ENCODE measurements at places on chromosomes 11 and 22.

- DNase-seq: no peak
Measured at GRCh38 chr11:27459191-27459590, 13.4 kb downstream of the LGR4 start.

DNA sequence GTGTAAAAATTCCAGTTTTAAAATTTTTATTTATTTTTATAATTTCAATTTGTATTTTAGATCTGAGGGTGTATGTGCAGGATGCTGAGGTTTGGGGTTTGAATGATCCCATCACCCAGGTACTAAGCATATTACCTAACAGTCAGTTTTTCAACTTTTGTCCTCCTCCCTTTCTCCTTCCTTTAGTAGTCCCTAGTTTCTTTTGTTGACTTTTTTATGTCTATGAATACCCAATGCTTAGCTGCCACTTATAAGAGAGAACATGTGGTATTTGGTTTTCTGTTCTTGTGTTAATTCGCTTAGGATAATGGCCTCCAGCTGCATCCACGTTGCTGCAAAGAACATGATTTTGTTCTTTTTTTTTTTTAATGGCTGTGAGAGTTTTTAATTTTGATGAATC is 35.7 kb upstream of the UCP3 start:
- no peak for DNase-seq

DNA sequence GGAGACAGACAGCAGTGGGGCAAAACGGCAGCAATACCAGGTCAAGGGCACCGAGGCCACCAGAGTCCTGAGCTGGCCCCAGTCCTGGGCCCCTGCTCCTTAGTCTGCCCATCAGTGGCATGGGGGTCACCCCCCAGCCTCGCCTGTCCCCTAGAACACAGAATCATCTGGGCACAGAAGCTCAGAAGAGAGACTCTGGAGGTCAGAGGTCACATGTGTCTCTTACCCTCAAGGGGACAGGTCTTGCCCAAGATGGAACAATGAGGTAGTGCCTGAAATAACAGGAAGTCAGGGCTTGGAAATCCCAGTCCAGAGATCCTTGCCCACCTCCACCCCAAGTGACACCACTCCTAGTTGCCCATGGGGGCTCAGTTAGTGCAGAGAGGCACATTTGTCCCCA is 20.6 kb downstream of the PDE2A start:
- DNase-seq: no peak

- DNase-seq: no peak
Measured at GRCh38 chr22:36348760-36349159, 39.0 kb downstream of the MYH9 start.

DNA sequence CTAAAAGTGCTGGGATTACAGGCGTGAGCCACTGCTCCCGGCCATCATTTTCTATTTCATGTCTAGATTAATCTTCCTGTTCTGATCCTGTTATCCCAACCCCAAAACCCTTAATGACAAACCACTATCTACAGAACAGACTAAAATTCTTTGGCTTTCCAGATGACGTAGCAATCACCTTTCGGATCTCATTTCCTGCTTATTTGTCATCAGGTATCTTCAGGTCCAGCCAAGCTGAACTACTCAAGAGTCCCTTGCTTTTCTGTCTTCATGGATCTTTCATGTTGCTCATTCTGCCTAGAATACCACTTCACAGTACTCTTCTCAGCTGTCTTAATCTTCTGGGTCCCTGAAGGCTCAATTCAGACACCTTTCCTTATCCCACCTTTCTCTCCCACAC is 27.4 kb upstream of the IPO7 start:
- DNase-seq: no peak

GRCh38 chr11:9550191-9550628 is 23.3 kb upstream of the WEE1 start:
- no peak for DNase-seq

GRCh38 chr11:2444821-2445745 is at the start of gene KCNQ1:
KCNQ1 (plus strand) TSS chr11:2445008; CDS start chr11:2445099, 91 bp downstream.
- DNase-seq: no peak

GRCh38 chr22:46976598-46976997 is 214.1 kb downstream of the TBC1D22A start:
- DNase-seq: no peak

DNA sequence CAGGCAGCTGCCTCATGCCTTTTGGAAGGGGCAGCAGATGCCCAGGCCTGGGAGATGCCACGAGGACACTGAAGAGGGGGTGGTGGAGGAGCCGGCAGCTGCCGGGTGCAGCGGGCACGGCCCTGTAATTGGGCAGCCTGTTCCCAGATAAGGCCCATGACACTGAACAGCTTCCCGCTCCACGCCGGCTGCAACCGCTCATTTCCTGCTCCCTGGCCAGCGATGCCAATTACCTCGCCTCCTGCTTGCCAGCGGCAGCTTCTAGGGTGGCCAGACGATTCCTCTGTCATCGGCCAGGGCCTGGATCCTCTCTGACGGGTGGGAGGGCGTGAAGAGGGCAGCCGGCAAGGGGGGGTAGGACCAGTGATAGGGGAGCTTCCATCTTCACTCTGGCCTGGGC is 22.8 kb downstream of the FLRT1 start:
- DNase-seq: no peak

DNA sequence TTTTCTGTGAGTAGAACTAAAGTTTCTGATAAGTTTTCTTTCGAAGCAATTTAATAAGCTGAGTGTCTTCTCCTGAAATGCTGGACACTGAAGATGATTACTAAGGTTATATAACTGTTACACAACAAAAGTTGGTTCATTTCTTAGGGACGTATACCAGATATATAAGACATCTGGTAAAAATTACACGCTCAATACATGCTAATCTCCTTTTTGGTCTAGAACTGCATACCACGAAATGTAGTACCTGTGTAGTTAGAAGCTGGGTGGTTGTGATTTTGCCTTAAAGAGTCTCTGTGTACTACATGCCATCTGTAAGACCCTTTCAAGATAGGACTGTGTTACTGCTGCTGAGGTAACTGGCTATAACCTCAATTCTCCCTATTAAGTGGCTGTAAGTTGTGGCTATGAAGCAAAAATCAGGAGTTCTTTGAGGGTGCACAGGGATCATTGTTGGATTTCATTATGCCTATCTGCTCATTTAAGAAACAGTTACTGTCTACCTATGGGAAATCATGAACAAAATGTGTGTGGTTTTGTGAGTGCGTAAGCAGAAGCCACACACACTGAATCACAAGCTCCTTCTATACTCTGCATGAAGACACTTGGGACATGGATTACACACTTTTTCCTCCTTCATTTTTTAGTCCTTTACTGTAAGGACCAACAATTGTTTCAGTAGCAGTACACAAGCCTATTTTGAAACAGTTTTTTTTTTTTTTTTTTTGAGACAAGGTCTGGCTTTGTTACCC is 195.9 kb downstream of the SWAP70 start:
- DNase-seq: no peak

DNA sequence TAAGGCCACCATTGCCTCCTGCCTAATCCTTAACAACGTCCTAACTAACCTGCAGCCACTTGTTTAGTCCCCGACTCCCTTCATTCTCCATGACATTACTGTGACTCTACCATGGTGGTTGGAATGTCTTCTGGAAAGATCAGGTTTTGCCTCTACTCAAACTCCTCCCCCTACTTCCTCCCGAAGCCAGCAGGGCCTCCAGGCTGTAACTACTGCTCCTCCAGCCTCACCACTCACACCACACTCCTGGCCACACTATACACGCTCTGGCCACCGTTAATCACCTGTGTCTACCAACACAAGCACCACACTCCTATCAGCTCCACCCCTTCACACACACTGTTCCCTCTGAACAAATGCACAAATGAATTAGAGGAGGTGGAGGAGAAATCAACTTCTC is 69.2 kb downstream of the PACSIN2 start:
- no peak for DNase-seq

GRCh38 chr11:65209711-65210360 is 28.1 kb downstream of the CAPN1 start:
- DNase-seq: no peak

- DNase-seq: no peak
Measured at GRCh38 chr11:123434262-123434661, 4.2 kb downstream of the GRAMD1B start.

- DNase-seq: no peak
Measured at GRCh38 chr11:986270-986951, 50.1 kb downstream of the MUC6 start.

DNA sequence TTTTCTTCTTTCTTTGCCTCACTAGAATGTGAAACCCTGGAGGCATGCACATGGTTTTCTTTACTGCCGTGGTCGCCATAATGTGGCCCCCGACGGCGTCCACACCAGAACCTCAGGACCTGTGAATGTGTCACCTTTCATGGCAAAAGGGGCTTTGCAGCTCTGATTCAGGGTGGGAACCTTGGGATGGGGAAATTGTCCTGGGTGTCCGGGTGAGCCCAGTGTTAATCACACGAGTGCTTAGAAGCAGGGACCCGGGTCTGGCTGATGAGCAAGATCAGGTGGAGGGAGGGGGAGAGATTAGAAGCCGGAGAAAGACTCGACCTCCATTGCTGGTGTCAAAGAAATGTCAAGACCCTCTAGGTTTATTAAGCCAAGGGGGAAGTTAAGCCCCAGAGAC is 74.7 kb upstream of the SHISAL1 start:
- no peak for DNase-seq

- no peak for DNase-seq
Measured at GRCh38 chr22:50085211-50085972, at the start of gene MLC1. MLC1 (minus strand) TSS chr22:50085426; CDS start chr22:50084902, 524 bp downstream.

GRCh38 chr11:65430406-65431217 is 8.0 kb downstream of the NEAT1 start:
- no peak for DNase-seq

- DNase-seq: no peak
Measured at GRCh38 chr11:47857892-47858543, 9.9 kb upstream of the NUP160 start.

DNA sequence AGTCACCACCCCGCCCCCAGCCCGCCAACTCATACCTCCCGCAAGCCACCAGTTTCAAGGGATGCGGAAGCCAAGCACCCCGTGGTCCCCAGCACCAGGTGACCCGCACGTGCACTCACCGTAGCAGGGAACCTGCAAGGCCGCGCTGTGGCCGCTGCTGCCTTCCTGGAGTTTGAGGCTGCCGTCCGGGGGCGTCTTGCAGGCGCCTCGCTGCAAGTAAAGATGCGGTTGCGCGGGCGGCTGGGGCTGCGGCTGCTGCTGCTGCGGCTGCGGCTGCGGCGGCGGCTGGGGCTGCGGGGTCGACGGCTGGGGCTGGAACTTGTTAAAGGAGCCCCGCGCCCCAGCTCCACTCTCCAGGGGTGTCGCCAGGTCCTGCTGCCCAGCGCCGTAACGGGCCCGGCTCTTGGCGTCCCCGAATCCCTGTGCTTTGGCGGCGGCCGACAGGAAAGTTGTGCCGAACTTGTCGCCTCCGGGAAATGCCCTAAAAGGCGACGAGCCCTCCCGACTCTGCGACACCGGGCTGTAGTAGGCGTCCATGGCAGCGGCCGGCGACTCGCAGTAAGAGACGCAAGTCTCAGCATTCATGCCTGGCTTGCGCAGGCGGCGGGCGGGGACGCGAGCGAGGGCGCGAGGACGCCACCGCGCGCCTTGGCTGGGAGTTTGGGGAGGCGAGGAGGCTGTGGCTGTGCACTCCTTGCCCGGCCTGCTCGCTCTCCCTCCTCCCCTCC is at the start of gene ALX4:
ALX4 (minus strand) TSS at position 662 of the 728 bp plus-strand sequence; CDS start at position 585, 77 bp downstream.
- no peak for DNase-seq

- DNase-seq: no peak
Measured at GRCh38 chr22:49672014-49672516, 155.6 kb downstream of the BRD1 start.

DNA sequence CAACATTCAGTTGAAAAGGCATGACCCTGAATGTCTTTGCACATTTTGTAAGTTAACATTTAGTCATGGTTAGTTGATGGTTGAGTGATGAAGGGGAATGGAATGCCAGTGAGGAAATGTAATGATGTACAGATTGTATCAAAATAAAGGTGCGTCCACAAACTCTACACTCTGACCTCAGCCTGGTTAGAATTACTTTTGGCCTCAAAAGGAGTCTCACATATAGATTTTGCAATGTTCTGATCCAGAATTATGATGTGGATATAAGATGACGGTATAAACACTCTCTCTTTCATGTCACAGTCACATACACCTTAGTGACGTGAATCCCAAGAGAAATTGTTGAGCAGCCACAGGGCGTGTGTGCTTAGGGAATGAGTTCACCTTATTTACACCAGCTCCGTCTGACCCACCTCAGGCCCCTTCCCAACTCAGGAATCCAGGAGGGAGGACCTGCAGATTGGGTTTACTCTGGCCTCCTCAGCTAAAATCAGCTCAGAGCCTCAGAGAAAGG is 100.1 kb downstream of the RDX start:
- no peak for DNase-seq

GRCh38 chr11:13145461-13145860 is 132.1 kb upstream of the BMAL1 start:
- DNase-seq: no peak

- no peak for DNase-seq
Measured at GRCh38 chr22:44930711-44931035, 79.1 kb downstream of the PHF21B start.

- no peak for DNase-seq
Measured at GRCh38 chr11:47071341-47071740, 105.3 kb downstream of the ARFGAP2 start.

DNA sequence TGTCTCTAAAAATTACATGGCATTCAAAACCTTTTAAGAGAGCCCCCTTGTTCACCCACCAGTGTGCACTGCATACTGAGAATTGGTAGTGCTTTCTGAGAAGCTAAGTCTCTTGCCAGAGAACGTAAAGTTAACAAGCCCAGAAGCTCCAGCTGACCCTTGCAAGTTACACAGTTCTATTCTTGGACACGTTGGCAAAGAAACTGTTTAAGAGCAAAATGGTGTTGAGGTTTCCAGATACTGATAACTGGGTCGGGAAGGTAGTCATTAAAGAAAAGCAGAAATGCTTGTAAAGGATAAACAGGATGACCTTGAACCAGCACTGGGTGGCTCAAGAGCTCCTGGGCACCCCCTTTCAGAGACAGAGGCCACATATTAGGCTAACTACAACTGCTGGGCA is 284.8 kb downstream of the CADM1 start:
- DNase-seq: no peak

- no peak for DNase-seq
Measured at GRCh38 chr11:85970593-85970992, 98.3 kb downstream of the PICALM start.

DNA sequence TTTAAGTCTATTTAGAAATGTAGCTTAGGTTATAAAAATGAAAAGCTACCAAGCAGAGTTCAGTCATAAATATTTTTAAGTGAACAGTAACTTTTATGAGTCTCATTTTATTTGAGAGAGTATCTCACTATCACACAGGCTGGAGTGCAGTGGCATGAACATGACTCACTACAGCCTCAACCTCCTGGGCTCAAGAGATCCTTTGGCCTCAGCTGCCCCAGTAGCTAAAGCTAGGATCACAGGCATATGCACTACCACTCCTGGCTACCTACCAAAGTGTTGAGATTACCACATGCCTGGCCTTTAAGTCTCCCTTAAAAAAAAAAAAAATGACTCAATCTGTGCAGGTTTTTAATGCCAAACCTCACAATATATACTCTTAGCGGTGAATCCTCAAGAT is 34.7 kb upstream of the CLNS1A start:
- DNase-seq: no peak

DNA sequence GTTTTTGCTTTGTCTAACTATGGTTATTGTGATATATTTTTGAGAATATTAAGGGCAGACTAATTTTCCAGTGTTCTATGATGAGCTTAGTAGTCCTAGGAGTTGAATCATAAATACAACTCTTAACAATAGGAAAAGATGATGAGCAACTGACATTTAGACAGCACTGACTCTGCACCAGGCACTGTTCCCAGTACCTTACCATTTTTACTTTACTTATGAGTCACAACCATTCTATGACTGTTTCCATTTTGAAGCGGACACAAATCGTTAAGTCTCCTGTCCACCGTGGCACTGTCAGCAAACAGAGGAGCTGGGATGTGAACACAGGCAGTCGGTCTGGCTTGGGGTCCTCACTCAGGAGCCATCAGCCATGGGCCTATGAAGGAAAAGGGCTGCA is 3.4 kb upstream of the SCGB2A2 start:
- no peak for DNase-seq
